ENCODE measurements at places on chromosomes 13 and 19.

GRCh38 chr19:22620401-22620800, 13.7 kb upstream of the ZNF492 start:
- DNase-seq, result no peak

GRCh38 chr19:2567580-2567979, 91.7 kb downstream of the GADD45B start:
- peak; percentile 61 for DNase-seq

DNA sequence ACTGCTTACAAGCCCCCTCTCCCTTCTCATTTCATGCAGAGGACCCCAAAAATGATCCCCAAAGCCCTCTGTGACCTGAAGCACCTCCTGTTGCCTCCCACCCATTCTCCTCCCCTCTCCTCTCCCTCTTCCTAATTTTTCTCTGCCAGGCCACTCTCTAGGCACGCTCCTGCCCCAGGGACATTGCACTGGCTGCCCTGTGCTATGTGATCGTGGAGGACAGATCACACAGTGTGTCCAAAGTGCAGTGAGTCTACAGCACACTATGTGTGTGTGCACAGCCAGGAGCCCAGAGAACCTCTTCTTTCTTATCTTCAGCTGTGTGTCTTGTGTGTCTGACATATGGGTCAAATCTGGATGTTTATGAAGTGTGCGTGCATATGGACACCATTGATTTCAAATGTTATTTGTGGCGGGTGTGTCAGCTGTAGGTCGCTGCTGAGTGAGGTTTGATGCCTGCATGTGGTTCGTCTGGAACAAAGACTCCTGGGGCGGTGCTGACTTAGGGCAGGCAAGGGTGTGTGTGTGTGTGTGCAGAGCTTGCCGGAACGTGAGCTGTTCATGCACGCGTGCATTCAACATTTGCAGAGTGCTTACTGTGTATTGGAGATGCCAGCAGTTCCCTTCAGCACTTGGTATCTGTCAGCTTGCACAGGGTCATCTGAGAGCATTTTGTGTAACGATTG, 2.1 kb upstream of the KLHL26 start:
- no peak for DNase-seq

- no peak for DNase-seq
Observed at GRCh38 chr19:8666814-8667405, 31.7 kb downstream of the ACTL9 start.

DNA sequence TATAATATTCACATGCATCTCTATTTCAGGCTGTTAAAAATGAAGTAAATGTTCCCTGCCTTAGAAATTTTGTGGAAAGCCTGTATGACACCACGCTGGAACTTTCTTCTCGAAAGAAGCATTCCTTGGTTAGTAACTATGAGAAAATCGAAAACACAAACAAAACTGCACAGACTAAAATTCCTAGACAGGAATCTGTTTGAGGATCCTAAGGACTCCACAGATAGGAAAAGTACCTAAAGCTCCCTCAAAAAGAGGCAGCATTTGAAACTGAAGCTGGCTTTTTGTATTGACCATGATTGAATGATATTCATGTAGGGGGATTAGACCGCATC, 103.4 kb downstream of the FRY start:
- no peak for DNase-seq

DNA sequence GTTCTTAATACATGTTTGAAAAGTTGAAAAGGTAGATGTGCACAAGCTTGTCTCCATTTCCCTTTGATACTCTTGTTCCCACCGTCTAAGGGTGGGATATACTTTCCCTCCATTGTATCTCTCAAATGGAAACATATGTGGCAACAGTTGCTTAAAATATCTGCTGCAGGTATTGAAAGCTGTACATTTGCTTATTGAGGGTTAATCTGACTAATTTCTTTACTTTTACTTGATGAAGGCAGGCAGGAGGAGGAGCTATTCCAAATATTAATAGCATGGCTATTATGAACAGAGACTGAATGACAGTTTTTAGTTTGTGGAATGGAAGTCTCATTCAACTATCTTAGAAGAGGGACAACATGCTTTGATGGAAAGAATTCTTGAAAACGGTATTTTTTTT, 103.8 kb downstream of the SLC10A2 start:
- DNase-seq, result no peak

DNA sequence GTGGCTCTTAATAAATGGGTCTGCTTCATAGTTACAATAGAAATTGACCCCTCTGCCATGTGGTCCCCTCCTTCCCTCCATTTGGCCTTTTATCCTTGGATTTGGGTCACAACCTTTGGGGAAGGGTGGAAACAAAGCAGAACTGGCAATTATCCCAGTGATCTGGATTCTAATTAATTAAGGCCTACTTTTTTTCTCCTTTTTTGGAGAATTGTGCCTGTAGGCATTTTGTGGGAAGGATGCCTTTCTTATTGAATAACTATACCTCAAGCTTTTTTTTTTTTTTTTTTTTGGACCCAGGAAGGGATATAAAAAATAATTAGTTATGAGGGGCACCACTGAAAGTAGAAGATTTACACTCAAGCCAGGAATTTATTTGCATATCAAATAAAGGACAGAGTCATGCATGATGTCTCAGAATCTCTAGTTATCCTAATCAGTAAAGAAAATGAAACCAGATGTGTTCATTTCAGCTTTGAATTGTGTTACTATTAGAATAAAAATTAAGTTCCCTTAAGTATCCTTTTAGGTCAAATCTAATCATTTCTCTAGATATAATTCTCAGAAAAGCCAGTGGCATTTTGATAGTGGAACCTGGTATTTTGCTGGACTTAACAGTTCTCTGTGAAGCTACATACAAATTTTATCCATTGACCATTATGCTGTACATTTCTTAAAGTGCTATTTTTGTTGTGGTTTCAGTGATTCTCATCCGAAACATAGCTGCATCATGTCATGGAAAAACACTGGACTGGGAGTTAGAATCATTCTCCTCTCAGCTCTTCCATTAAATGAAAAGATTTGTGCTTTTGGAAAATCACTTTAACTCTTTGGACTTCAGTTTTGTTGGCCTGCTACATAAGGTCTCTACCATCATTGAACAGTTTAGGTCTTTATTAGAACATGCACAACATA, 129.3 kb downstream of the KCNRG start:
- DNase-seq, result no peak

DNA sequence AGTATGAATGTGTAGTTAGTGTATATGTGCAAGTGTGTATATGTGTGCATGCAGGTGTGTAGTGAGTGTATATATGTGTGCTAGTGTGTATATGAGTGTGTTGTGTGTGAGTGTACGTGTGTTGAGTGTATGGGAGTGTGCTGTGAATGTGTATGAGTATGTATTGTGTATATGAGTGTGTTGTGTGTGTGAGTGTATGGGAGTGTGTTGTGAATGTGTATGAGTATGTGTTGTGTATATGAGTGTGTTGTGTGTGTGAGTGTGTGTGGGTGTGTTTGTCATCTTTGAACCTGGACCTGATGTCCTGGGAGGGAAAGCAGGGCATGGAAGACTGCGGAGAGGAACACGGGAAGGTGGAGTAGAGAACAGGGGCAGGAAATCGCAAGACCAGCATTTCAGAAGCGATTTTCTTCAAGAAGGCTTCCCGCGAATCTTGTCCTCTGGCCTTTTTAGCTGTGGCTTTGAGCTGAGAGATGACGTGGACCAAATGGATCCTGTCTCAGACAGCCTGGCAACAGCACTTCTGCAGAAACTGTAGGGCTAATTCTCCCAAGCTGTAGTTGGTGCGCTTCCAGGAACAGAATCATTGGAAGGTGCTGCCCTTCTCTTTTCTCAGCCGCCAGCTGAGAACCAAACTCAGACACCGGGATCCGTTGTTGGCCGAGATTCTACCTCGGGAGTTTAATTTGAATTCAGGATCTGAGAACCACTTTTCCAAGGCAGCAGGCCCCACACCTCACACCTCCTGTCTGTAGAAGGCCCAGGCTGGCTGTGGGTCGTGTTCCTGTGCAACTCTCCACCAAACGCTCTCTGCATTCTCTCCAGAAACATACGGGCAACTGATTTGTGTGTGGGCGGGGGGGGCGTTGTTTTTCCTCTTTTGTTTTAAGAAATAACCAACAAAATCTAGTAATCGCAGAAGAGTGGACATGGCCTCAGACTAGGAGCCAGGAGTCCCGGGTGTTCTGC, 94.7 kb upstream of the RAP2A start:
- peak; percentile 67 for DNase-seq

- DNase-seq, result no peak
Observed at GRCh38 chr13:35501661-35502235, 25.3 kb upstream of the MAB21L1 start.

DNA sequence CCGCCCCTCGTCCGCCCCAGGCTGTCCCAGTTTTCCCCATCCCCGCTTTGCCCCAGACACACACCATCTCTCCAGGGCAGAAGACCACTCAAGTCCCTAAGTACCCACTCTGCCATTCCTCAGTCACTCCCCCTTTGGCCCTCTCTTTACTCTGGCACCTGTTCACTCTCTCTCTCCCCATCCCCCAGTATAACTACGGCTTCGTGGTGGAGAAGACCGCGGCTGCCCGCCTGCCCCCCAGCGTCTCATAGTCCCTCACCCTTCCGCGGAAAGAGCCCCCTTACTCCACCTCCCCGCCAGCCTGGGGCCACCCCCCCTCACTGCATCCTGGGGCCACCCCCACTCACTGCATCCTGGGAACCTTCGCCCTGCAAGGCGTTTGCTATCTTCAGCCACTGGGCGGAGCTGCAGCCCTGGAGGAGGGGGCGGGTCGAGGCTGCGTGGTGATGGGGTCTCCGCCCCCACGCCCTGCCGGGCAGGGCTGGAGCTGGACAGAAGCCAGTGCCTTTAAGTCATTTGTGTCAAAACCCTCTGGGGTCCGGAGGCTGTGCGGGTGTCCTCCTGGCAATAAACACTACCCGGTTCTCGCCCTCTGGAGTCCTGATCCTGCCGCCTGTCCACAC, 5.0 kb downstream of the MVB12A start:
- no peak for DNase-seq

GRCh38 chr13:46914341-46914740, 17.5 kb upstream of the HTR2A start:
- DNase-seq, result no peak

DNA sequence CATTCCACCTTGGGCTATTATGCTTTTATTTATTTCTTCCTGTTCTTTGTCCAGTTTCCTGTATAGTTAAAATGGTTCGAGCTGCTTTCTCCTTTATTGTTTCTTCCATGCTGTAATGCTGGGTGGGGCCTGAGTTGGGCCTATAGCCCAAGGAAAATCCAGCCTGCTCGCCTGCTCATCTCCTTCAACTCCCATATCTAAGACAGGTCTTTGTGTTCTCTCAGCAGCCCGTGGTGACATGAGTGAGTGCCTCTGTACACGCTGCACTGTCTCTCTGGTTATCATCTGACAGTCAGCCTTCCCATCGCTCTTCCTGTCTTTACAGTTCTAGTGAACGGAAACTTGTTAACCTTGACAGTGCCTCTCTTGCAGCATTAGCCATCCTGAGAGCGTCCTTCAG, 221.9 kb upstream of the SLC10A2 start:
- DNase-seq, result no peak

GRCh38 chr13:72805676-72806346, 23.9 kb downstream of the PIBF1 start:
- no peak for DNase-seq

- DNase-seq, result no peak
Observed at GRCh38 chr19:7614859-7615741, 14.2 kb downstream of the XAB2 start.

GRCh38 chr19:56355517-56355916, 37.8 kb downstream of the ZNF582 start:
- no peak for DNase-seq

DNA sequence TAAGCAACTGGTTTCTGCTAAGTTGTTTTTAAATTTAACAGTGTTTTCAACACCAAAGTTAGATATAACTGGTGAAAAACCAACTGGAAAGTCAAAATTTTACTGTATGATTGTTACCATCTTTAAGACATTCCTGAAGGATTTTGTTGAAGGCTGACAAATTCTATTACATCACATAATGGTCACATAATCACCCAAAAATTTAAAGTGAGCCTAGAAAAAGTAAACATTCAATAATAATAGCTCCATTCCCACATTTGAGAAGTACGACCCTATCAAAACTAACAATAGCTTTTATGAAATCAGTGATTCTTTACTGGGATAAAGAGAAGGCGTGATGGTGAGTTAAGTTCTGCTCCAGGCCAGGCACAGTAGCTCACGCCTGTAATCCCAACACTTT, 51.6 kb downstream of the USP12 start:
- DNase-seq, result no peak

GRCh38 chr13:59954601-59955000, 209.1 kb downstream of the DIAPH3 start:
- no peak for DNase-seq

- no peak for DNase-seq
Observed at GRCh38 chr13:35354285-35354684, 122.2 kb downstream of the MAB21L1 start.

DNA sequence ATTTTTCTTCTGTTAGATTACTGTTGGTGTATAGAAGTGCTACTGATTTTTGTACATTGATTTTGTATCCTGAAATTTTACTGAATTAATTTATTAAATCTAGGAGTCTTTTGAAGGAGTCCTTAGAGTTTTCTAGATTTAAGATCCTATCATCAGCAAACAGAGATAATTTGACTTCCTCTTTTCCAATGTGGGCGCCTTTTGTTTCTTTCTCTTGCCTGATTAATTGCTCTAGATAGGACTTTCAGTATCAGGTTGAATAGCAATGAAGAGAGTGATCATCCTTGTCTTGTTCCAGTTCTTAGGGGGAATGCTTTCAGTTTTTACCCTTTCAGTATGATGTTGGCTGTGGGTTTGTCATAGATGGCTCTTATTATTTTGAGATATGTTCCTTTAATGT, 5.6 kb upstream of the CD33 start:
- DNase-seq, result no peak

DNA sequence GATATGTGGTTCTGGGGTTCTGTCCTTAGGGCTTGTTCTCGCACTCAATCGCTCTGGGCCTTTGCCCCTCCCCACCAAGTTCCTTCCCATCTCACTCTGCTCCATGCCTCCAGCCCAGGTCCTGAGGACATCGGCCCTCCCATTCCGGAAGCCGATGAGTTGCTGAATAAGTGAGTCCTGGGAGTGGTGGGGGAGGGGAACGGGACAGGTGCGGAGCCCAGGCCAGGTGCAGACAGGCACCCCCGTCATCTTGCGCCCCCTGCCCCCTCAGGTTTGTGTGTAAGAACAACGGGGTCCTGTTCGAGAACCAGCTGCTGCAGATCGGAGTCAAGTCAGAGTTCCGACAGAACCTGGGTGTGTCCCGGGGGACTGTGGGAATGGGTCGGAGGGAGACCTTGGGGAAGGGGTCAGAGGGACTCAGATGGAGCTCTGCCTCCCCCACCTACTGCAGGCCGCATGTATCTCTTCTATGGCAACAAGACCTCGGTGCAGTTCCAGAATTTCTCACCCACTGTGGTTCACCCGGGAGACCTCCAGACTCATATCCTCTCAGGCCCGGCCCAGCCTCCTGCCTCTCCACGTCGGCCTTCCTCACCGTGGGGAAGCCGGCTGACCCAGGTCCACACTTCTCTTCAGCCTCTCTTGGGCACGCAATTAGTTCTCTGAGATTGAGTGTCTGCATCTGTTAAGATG, 10.1 kb downstream of the FUZ start:
- no peak for DNase-seq
